Urothelium cell line (cell line): ENCODE measurements at places on chromosomes 5 and 9.

DNA sequence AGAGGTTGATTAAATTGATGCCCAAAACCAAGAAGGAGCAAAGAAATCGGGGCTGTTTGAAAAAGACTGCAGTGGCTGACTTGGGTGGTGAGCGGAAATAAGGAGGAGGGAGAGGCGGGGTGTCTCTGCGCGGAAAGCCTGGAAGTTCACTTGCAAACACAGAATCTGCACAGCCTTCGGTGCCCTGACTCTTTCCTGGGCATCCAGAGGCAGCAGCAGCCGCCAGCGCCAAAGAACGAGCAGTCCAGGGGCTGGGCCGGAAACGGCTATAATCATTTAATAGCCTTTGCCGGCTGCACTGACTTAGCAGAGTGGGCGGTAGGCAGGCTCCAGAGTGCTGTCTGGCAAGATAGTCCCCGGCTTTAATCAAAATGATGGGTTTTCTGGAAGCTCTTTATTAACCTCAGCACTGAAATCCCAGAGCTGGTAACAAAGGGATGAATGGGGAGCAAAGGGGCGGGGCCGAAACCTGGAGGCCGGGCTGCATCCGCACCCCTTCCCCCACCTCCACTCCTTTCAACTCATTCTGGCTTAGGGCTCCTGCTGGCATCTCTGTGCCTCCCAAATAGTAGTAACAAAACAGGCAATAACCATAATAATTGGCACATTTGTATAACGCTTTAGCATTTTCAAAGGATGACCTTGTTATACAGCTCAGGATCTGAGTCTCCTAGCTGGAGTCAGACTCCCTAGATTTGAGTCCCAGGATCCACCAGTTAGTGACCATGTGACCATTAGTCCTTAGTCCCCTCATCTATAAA is 35.7 kb downstream of the PCDHAC2 start:
- peak; percentile 24 for DNase-seq

GRCh38 chr5:94941122-94941755 is 322.8 kb downstream of the SLF1 start:
- DNase-seq = no peak

- DNase-seq = peak; percentile 70
Observed at GRCh38 chr9:128733256-128733655, 9.3 kb upstream of the ZDHHC12 start.

DNA sequence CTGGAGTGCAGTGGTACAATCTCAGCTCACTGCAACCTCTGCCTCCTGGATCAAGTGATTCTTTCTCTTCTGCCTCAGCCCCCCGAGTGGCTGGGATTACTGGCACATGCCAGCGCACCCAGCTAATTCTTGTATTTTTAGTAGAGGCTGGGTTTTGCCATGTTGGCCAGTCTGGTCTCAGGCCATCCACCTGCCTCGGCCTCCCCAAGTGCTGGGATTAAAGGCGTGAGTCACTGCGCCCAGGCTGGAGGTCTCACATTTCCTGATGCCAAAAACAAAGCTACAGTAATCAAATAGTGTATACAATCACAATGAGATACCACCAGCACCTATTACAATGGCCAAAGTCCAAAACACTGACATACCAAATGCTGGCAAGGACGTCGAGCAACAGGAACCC is 51.1 kb downstream of the TTLL11 start:
- no peak for DNase-seq

DNA sequence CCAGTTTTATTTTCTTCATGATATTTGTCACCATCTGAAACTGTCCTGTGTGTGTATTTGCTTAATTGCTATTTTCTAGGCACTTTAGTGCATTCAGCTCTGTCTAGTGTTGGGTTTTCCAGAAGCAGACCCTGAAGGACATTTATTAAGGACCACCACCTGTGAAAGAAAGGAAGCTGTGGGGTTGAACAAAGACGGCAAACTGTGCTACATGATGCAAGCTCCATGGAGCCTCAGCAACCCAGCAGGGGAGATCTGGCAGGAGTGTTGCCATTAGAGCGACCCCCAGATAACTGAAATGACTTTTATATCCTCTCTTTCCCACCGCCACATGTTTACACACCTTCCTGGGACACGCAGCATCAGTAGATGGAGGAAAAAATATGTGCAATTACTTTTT is 125.5 kb downstream of the GABRB2 start:
- DNase-seq = no peak

GRCh38 chr9:132474253-132474652 is 64.2 kb downstream of the CFAP77 start:
- peak; percentile 16 for DNase-seq

DNA sequence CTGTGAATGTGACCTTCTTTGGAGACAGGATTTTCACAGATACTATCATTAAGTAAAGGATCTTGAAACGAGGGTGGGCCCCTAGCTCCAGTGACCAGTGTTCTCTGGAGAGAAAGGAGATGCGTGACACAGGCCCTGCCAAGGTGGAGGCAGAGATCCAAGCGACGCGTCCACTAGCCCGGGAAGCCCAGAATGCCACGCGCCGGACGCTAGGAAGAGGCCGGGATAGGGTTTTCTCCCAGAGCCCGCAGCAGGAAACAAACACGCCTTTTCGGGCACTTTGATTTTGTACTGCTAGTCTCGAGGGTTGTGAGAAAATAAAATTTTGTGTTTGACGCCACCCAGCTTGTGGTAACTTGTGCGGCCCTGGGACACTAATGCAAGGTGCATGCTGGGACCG is 29.6 kb upstream of the VDAC1 start:
- no peak for DNase-seq

GRCh38 chr9:137611623-137612609 is 6.4 kb downstream of the ARRDC1 start:
- peak; percentile 86 for DNase-seq

DNA sequence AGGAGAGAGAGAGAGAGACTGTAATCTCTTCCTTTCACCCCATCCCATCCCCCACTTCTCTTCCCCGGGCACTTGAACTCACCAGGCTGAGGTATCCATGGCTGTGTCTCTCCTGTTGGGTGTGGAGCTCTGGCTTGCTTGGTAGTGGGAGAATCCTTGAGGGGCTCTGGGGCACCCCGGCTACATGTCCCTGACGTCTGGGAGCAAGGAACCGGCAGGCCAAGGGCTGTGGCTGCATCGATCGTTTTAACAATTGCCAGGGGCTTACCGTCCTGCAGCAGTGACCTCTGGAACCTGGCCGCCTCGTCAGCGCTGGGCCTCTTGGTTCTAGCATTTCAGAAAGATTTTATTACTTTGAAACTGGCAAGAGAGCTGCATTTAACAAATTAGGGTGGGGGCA is 30.0 kb downstream of the FGF18 start:
- DNase-seq = no peak

DNA sequence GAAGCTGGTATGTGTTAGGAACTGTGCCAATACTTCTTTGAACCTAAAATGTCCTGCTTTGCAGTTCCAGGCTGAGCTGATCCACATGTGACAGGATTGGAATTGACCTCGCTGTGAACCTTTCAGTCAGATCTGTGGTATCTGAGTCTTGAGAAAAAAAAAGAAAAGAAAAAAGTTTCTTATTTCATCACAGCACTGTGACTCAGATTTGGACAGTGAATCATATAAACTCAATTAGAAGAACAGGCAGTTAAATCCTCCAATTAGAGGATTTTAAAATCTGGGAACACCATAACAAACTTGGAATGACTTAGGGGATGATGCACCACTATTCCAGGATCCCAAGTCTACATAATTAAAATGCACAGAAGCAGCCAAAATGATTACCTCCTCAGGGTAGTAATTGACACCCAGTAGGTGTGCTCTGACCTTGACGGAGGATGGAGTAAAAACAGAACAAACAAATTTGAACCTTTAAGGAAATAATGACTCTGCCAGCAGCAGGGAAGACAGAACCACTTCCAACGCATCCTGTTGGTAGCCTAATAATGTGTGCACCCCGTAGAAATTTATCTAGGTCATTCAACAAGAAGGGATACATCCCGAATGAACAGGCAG is 57.8 kb upstream of the RAI14 start:
- peak; percentile 85 for DNase-seq

GRCh38 chr9:137083394-137084004 is 3.3 kb upstream of the MAN1B1 start:
- DNase-seq = peak; percentile 84

DNA sequence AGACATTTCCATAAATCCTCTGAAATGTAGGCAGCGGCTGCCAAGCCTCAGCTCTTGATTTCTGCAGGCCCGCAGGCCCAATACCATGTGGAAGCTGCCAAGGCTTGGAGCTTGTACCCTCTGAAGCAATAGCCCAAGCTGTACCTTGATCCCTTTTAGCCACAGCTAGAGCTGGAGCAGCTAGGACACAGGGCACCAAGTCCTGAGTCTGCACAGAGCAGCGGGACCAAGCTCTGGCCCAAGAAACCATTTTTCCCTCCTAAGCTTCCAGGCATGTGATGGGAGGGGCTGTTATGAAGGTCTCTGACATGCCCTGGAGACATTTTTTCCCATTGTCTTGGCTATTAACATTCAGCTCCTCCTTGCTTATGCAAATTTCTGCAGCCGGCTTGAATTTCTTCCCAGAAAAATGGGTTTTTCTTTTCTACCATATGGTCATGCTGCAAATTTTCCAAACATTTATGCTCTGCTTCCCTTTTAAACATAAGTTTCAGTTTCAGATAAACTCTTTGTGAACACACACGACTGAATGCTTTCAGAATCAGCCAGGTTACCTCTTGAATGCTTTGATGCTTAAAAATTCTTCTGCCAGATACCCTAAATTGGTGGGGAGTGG is 14.4 kb upstream of the ZFR start:
- no peak for DNase-seq

DNA sequence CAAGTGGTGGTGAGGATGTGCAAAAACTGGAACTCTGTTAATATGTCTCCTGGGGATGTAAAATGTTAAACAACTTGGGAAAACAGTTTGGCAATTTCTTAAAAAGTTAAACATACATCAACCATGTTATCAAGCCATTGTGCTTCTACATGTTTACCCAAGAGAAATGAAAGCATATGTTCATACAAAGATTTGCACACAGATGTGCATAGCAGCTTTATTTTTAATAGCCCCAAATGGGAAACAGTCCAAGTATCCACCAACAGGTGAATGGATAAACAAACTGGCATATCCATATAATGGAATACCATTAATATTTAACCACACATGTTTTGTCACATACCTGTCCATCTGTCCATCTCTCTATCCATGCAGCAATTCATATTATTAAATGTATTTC is 6.2 kb downstream of the VPS13A start:
- DNase-seq = no peak

DNA sequence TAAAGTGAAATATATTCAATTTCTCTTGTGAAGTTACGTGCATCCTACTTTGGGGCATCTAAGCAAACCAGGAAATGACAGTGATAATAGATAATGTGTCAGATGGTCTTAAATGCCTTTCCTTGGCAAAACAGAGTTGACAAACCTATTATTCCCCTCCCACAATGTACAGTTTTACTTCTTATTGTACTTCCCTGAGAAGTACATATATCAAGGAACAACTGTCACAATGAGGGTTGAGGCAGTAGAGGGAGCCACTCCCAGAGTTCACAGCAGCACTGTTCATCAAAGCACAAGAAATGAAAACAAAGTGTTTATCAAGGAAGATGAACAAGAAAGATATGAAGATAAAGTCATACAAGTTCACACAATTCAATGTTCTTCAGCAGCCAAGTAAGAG is 41.1 kb downstream of the ELAVL2 start:
- no peak for DNase-seq

- DNase-seq = no peak
Observed at GRCh38 chr9:68728731-68729130, 23.7 kb downstream of the PIP5K1B start.

GRCh38 chr9:126609191-126609590 is 4.5 kb upstream of the LMX1B start:
- DNase-seq = no peak

DNA sequence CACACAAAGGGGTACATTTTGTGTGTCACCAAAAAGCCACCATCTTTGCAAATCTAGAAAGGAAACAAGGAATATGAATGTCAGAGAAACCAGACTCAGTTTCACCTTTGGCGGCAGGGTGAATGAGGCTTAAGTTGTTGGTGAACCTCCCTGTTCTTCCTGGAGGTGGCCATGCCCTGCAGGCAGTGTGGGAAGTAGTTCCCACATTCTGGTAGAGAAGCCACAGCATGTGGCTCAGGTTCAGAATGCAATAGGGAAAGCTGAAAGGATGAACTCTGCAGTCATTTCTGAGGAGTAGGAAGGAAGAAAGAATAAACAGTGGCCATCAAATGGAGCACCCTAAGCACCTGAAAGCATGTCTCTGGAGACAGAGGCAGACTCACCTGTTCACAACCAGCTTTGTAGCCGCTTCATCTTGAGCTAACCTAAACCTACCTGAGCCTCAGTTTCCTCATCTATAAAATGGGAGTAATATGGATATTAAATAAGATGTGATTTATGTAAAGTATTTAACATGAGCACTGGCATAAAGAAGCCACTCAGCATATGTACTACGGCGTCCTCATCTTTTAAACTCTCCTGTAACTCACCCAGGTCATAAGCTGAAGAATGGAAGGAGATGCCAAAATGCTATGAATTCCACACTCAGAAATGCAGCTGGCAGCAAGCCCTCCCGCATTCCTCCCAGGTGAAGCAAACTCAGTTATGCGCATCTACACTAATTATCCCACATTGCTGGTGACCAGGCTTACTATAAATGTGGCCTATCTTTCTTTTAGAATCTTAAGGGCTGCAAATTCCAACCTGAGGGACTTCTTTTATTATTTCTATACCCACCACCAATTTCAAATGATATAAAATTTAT is 86.0 kb downstream of the ZNF608 start:
- DNase-seq = peak; percentile 55

GRCh38 chr9:126515873-126516505 is 97.7 kb upstream of the LMX1B start:
- no peak for DNase-seq

DNA sequence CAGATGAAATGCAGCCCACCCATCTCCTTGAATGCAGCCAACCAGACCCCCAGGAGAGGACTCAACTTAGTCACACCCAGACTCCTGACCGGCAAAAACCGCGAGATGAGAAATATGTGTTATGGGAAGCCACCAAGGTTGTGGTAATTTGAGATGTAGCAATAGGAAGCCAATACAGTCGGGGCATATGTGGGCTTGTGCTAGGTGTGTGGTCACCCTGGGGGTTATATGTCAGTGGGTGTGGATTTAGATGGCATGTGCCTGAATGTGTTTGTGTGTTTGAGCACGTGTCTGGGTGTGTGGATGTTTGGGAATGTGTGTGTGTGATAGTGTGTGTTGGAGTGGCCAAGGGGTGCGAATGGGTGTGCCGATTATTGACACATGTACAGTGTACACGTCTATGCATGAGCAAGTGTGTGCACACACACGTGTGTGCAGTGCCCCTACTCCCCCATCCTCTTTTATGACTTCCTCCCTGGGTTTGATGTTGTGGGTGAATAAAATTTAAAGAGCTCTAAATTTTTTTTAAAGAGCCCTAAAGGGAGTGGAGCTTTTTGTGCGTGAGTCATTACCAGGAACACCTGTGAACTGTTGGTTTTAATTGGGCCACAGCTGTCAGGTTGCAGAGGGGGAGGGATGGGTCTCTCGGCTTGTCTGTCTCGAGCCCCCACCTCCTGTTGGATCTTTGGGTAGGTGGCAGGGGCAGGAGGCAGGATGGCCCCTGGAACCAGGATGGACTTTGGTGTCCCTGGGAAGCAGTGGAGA is 86.8 kb downstream of the LHX2 start:
- peak; percentile 46 for DNase-seq

GRCh38 chr9:116942593-116943061 is 255.5 kb downstream of the TRIM32 start:
- no peak for DNase-seq

GRCh38 chr9:19239955-19240354 is 9.5 kb downstream of the DENND4C start:
- DNase-seq = no peak
